ENCODE measurements at places on chromosomes 5 and 9. TPM values are rescaled to one million over a fixed set of nuclear protein-coding genes. Genes with fewer than 3 reads are reported as not detected.

GRCh38 chr5:144427866-144428265 is 257.2 kb downstream of the KCTD16 start:
- DNase-seq: no peak

DNA sequence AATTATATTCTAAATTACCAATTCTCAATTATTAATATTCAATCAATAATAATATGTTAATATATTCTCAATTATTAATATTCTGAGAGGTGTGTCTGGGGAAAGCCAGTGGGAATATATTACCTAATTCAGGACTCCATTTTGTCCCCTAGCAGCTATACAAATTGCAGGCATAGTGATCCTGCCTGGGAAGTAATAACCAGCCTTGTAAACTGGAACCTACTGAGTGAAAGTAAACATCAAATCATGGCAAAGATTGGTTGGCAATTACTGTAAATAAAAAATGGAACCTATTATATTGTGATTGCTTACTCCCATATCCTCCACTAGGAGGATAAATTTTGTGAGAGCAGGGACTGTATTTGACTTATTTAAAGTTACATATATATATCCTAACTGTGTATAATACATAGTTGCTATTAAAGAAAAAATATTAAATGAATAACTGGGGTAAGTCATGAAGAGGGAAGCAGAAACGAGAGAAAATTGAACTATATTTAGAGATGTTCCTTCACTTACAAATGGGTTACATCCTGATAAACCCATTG is 150.5 kb upstream of the ELL2 start:
- DNase-seq: no peak

DNA sequence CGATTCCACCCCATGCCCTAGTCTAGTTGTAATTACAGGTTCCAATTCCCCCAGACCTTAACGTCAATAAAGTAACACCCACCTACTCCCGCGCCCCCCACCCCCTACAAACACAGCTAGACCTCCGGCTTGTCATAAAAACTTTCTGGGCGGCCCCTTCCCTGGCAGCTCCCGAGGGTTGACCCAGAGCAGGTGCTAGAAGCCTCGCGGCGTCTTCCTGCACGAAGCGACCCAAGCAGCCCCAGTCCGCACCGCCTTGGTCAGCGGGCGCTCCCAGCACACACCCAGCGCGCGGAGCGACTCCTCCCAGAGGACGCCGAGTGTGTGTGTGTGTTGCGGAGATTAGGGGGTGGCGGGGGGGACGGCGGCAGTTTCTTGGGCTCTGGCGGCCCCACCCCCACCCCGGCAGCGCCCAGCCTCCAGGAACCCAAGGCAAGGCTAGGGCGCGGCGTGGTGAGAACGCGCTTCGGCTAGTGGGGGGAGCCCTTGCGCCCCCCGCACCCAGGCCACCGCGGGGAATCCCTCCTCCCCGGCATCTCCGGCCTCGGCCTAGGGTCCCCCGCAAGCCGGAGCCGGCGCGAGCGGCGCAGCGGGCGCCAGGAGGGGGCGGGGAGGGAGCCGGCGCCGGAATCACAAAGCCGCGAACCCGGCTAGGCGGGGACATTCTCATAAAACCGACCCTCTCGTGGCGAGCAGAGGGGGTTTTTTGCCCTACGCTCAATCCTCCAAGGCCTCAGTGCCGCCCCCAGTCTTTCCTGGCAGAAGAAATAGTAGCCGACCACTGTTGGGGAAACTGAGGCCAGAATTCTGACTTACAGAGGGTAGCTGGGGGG is 2.2 kb downstream of the PCDH1 start:
- DNase-seq: peak; percentile 86

GRCh38 chr5:95615164-95615467 is 4.8 kb upstream of the GPR150 start:
- no peak for DNase-seq

- DNase-seq: no peak
Observed at GRCh38 chr5:126020770-126021169, 402.4 kb upstream of the GRAMD2B start.

- no peak for DNase-seq
Observed at GRCh38 chr5:25516141-25516540, 871.4 kb upstream of the CDH10 start.

DNA sequence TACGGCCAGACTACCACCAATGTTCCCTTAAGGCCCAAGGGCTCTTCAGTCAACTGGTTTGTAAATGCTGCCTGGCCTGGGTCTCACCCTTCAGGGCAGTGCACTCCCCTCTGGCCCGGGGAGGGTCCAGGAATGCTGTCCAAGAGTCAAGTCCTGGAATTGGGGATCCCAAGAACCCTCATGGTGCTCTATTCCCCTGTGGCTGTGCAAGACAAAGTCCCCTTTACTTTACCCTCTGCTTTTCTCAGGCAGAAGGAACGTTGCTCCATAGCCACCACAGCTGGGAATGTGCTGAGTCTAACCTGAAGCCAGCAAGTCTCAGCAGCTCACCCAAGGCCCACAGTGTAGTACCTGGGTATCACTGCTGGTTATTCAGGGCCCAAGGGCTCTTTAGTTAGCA is 51.3 kb upstream of the CRHBP start:
- DNase-seq: no peak

The OGN gene
- 3.9 TPM for total RNA-seq

The ZNF189 gene
- total RNA-seq: 14.1 TPM

The CCNI2 gene
- total RNA-seq: 11.4 TPM

The ADAMTS19 gene
- total RNA-seq: 0.67 TPM

The TRIP13 gene
- 2.1 TPM for total RNA-seq

The TEK gene
- total RNA-seq: 2.4 TPM

The GRXCR2 gene
- not detected for total RNA-seq

All from left colon (tissue), 2 donors.